ENCODE measurements at places on chromosomes 4 and X.

DNA sequence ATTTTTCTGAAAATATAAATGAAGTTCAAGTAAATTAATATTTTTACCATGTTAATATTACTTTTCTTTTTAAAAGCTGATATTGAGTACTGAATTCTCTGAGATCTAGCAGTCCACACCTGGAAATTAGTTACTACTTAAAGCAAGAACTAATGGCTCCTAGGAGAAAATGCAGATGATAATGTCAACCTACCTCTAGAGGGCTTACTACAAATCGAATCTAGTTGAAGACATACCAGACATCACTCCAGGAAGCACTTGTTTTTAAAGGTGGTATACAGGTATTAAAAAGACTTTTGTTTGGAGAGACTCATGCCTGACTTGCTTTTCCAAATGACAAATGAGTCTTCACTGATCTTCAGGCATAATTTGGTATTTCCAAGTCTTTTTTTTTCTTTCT is 516.4 kb upstream of the BOD1L1 start:
- no peak for DNase-seq

- DNase-seq, result peak; percentile 53
Observed at GRCh38 chr4:150381609-150382008, 200.3 kb upstream of the MAB21L2 start.

GRCh38 chrX:13747836-13748235 is 13.3 kb downstream of the OFD1 start:
- DNase-seq, result no peak

GRCh38 chr4:174764105-174764729 is 64.8 kb downstream of the GLRA3 start:
- DNase-seq, result peak; percentile 34

DNA sequence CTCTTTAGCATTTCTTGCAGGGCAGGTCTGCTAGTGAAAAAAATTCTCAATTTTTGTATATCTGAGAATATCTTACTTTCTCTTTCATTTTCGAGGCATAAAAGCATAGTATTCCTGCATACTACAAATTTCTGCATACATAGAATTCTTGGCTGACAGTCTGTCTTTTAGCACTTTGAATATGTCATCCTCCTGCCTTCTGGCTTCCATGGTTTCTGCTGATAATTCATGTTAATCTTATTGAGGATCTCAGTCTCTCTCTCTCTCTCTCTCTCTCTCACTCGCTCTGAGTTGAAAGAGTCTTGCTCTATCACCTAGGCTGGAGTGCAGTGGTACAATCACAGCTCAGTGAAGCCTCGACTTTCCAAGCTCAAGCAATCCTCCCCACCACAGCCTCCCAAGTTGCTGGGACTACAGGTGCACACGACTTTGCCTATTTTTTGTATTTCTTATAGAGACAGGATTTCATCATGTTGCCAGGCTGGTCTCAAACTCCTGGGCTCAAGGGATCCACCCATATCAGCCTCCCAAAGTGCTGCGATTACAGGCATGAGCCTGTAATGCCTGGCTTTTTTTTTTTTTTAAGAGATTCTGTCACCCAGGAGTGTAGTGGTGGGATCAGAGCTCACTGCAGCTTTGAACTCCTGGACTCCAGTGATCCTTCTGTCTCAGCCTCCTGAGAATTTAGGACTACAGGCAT is 161.3 kb downstream of the FNIP2 start:
- no peak for DNase-seq

GRCh38 chrX:66200050-66200664 is 36.1 kb downstream of the HEPH start:
- DNase-seq, result no peak

- DNase-seq, result no peak
Observed at GRCh38 chr4:62018537-62018936, 818.4 kb downstream of the ADGRL3 start.

GRCh38 chrX:49268702-49269009 is 937 bp upstream of the PPP1R3F start:
- DNase-seq, result no peak

Data from fibroblast of gingiva (primary cell).